ENCODE measurements at places on chromosomes 5 and 9. TPM values are rescaled to one million over a fixed set of nuclear protein-coding genes. Genes with fewer than 3 reads are reported as not detected.

DNA sequence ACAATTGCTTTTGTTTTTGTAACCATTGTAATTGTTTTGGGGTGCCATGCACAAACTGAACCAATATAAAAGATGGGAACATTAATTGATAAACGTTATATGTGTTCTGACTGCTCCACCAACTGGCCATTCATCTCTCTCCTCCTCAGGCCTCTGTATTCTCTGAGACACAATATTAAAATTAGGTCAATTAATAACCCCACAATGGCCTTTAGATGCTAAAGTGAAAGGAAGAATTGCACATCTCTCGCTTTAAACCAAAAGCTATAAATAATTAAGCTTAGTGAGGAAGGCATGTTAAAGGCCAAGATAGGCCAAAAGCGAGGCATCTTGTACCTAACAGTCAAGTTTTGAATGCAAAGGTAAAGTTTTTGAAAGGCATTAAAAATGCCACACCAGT, 448.4 kb upstream of the ITGA1 start:
- ATAC-seq = no peak

GRCh38 chr5:56749842-56750241, 65.5 kb upstream of the MAP3K1 start:
- no peak for ATAC-seq

DNA sequence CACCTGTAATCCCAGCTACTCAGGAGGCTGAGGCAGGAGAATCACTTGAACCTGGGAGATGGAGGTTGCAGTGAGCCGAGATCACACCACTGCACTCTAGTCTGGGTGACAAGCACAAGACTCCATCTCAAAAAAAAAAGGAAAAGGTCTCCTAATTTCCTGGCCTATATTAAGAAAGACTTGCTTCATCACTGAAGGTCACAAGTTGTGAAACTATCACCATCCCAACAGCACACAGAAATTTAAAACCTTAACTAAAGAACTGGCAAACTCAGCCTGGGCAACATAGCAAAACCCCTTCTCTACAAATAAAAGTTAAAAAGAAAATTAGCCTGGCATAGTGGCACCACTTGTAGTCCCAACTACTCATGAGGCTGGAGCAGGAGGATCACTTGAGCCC, 17.2 kb downstream of the FRMD3 start:
- ATAC-seq = no peak

- ATAC-seq = no peak
These were observed 79.1 kb upstream of the FCN1 start for GRCh38 chr9:134996591-134997530.

GRCh38 chr5:177209610-177210009, 76.0 kb downstream of the NSD1 start:
- ATAC-seq = no peak

DNA sequence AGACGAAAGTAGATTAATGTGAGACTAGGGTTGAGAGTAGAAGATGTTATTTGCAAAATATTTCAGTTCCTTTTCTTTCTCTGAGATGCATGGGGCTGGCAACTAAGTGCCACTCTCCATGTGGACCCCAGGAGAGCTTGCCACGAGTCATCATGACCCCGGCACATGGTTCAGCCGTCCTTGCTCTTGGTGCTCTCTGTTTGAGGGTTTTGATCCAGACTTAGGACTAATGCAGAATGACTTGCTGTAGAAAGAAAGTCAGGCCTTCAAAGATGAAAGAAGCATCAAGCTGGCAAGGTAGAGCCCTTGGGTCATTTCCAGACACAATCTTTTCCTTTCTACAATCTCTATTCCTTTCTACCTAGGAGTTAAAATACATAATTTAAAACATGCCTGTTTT, 84.7 kb downstream of the RASGRF2 start:
- ATAC-seq = no peak

DNA sequence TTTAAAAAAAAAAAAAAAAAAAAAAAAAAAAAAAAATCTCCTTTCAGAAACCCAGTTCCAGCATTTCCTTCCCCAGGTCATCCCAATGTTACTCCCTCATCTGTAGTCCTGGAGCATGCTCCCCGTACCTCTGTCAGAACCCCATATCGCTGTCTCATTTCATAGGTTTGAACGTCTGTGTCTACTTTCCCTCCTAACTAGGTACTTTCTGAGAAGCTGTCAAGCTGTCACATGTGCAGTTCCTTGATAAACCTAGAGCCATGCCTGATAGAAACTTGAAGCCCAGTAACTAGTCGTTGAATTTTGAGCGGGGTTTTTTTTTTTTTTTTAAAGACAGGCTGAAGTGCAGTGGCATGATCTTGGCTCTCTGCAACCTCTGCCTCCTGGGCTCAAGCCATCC, 15.6 kb downstream of the EXOSC3 start:
- no peak for ATAC-seq

DNA sequence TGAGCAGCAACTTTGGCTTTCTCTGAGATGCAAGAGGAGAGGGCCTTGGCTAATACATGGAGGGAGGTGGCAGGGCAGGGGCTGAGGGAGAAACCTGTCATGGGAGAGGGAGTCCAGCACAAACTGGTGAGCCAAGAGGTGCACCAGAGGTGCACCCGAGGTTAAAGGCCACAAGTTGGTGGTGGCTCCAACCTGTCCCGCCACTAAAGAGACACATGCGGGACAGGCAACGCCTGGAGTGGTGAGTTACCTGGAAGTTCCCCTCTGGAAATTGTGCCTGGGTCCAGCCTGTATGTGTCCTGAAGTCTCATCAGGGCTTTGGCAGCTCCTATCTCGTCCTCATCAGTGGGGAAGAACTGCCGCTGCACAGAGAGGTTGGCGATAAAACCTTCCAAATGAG, 14.0 kb downstream of the P4HA2 start:
- ATAC-seq = no peak

DNA sequence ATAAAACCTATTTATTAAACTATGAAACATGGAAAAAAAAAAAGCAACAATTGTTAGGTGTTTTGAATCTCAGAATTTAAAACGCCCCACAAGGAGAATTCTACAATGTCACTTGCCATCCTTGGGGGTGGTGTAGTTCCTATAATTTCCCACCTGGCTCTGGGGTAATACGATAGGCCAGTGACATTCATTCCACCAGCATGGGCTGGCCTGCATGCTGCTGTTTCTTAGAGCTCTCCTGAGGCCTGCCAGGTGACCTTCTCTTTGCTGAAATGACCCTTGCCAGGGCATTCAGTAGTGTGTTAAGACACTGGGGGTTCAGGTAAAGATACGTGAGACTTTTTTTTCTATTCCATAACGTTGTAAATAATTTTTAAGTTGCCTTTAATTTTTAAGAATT, 10.0 kb upstream of the ARHGEF28 start:
- no peak for ATAC-seq

- no peak for ATAC-seq
These were observed 361.6 kb upstream of the RIOK2 start for GRCh38 chr5:97544678-97545077.

- no peak for ATAC-seq
These were observed 431.3 kb downstream of the SPATA31D1 start for GRCh38 chr9:82419696-82420486.

DNA sequence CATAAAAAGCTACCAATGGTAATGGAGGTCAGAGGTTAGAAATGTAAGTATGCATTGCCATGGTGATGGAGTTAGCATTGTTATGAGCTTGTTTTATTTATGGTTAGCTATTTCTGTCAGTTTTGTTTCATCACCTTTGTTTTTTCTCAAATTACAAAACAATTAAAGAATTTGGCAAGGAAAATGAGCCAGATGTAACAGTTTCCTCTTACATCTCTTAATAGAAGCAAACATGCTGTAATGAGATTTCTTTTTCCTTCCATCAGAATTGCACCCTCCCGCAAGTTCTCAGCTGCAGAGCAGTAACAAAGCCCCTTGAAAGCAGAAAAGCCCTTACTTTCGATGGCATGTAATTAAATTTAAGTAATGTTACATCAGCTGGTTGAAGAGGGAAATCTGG, 233.0 kb downstream of the SGCD start:
- no peak for ATAC-seq

DNA sequence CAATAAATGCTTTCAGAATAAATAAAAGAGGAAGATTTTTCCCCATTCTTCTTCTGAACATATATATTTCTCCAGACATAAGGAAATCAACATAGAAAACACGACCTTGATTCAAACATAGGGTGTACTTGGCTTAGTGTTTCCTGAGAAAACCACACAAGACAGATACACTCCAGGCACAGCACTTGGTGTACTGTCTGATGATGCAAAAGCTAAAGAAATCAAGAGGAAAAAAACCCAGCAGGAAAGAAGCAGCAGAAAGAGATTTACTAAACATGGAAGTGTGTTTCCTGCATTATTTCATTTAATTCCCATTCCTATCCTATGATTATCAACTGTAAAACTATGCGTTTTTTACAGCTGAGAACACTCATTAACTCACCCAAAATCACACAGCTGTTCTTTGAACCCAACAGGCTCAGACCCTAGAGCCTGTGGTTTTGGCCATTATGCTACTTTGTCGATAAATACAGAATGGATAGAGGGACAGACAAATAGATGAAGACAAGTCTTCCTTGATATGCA, 46.1 kb downstream of the NIPAL4 start:
- ATAC-seq = no peak

DNA sequence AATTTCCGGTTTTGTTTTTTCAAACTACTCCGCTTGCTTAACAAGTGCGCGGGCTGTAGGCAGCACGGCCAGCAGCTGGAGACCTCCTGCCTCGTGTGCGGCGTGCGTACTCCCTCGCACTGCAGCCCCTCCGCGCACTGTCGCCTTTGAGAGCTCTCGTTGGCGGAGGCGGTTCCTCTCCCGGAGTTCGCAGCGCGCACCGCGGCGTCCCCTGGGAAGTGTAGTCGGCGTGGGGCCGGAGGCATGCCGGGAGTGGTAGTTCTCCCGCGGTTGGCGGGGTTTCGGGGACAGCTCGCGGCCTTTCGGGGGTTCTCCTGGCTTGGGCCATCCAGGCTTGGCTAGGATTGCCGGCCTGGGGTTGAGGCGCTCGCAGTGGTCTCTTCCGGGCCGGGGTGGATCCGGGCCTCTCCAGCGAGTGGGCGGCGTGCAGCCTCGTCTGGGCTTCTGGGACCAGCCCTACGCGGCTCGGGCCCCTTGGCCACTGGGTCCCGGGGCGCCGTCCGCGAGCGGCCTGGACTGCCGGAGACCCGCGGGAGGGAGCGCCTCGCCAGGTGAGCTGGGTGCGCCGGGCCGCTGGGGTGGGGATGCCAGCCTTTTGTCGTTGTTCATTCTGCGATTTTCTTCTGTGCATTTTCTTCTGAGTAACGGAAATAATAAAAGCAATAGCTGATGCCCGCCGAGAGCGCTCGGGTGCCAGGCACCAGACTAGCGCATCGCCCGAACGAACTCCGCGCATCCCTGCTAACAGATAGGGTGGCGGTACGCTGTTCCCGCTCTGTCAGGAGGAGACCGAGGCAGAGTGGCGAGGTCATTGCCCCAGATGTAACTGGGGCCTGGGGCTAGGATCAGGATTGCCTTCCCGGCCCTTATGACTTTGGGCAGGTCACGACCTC, at the start of gene ZNF354C:
TSS of gene ZNF354C (plus strand) at position 258 of the 893 bp plus-strand sequence. CDS start 1,696 bp downstream, outside the sequence.
- ATAC-seq = peak; percentile 92

DNA sequence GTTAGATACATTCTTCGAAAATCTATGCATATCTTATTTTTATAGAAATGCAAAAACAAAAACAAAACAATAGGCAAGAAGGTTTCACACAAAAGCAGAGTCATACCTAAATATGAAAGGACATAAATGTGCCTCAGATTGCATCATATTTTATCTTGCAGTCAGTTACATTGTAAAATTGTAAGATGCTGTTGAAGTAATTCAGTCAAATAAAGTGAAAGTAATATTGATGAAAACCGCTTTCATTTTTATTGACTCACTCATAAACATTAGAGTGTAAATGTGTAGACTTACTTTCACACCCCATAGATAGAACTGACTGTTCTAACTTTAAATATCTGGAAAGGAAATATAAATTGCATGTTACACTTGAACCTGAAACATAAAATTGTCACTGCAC, 931.5 kb upstream of the NUDT12 start:
- ATAC-seq = no peak

- peak; percentile 37 for ATAC-seq
These were observed 915 bp downstream of the ZFAND5 start for GRCh38 chr9:72363908-72364678.

DNA sequence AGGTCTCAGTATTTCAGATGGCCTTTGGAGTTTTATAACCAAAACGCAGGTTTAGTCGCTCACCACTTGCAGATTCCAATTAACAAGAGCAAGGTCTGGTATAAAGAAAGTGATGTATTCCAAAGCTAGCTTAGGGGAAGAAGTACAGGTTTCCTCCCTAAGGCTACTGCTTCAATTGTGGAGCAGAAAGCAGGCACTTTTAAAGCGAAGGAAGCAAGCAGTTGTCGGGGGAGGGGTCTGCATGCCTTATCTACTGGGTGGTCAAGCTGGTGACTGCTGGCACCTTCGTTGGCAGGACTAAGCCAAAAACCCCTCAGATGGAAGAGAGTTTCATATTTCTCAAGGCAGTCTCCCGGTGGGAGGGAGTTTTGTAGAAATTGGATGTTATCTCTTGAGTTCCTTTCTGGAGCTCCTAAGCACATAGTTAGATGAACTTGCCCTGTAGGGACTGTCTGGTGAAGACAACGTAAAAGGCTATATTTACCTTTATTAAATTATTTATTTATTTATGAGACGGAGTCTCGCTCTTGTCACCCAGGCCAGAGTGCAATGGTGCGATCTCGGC, 1.6 kb upstream of the TMEM245 start:
- ATAC-seq = no peak

GRCh38 chr5:130151239-130151638, 247.0 kb downstream of the CHSY3 start:
- ATAC-seq = peak; percentile 60

DNA sequence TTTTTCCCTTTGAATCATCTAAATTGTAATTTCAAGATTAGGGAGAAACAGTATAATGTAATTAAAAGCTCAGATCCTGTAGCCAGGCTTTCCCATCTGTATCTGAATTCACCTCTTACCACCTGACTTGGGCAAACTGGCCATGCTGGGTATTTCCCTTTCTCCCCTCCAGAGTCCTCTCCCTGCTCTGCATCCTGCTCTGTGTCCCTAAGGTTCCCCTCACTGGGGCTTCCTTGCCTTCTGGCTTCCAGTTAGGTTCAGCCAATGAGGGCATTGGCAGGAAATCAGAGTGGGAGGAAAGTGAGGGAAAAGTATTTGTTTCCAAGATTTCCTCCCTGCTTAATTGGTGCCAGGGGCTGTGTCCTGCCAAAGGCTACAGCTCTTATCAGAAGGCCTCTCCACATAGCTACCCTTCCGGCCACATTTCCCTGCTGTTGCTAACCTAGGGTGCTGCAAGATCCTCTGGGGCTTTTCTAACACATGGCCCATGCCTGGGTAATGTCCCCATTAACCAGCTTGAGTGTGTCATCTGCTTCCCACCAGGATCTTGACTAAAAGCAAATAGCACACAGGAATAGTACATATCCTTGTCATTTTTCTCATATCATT, 51.0 kb upstream of the MPDZ start:
- ATAC-seq = no peak

Gene SLC27A6
- total RNA-seq = 1.8 TPM

Gene SURF6
- total RNA-seq = 9.9 TPM

Gene FAXDC2
- 2.9 TPM for total RNA-seq

Gene ARID3C
- total RNA-seq = not detected

Gene SUSD3
- 0.96 TPM for total RNA-seq

Gene S1PR3
- total RNA-seq = 2.2 TPM

Gene HNRNPK
- total RNA-seq = 349 TPM

Gene DMRT1
- total RNA-seq = not detected

Gene SLIT3
- total RNA-seq = 3.5 TPM

Gene DOCK8
- 11.4 TPM for total RNA-seq

Gene SLC36A2
- total RNA-seq = not detected

Gene KCNMB1
- total RNA-seq = 0.64 TPM

Gene IGFBPL1
- not detected for total RNA-seq

Gene NTNG2
- 0.24 TPM for total RNA-seq

Gene PCSK5
- 13.6 TPM for total RNA-seq

Data from esophagus mucosa (tissue), 1 donor.